ENCODE measurements at places on chromosomes 3 and 15.

DNA sequence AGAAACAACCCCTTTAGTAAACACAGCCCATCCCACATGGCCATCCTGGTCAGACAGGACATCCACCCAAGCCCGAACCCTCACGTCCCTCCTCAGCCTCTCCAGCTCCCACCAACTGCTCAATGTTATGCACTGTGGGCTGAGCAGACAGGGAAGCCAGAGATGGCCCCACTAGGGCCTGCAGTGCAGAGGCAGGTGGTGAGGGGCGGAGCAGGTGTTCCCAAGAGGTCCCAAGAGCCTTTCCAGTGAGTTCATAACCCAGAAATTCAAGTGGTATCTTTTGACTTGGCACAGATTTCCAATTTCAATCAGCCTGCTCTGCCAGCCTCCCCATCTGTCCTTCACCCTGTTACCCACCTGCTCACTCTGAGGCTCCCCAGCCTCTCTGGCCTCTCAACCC is 130.3 kb downstream of the LIPC start:
- no peak for DNase-seq

GRCh38 chr15:94008104-94009074 is 223.0 kb upstream of the MCTP2 start:
- no peak for DNase-seq

DNA sequence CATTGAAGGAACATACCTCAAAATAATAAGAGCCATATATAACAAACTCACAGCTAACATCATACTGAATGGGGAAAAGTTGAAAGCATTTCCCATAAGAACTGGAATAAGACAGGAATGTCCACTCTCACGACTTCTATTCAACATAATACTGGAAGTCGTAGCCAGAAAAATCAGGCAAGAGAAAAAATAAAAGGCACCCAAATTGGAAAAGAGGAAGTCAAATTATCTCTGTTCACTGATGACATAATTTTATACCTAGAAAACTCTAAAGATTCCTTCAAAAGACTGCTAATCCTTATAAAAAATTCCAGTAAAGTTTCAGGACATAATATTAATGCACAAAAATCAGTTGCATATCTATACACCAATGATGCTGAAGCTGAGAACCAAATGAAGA is 34.9 kb downstream of the SLC2A2 start:
- DNase-seq: no peak

DNA sequence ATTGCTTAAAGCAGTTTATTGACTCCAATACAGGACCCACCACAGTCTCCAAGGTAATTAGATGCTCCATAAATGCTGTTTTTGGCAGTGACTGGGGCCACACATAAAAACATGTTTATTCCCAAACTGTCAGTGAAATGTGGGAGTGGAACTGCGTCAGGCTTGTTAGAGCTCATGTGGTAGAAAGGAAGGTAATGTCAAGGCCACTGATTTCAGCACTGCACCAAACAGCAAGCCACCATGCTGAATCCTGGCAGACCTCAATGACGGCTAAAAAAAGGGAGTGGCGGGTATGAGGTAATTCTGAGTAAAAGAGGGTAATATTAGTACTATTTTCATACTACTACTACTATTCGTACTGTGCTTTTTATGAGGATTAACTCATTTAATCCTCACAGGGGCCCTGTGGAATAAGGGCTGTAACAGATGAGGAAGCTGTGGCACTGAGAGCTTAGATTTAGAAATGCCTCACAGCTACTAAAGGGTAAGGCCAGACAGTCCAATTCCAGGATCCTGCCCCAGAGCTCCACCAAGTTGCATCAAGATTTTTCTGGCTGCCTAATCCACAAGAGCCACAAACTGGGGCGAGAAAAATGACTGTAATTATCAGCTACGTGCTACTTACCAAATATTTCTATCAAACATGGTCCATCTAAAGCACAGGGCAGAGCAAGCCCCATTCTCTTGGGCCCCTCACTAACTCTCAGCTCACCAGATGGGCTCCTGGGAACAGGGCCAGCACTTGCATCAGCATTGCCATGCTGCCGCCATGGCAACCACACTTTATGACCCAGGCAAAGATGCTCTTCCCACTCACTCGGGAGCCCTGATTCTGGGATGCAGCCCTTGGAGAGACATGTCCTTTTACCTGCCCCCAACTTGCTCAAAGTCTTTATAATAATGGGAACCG is 83.6 kb upstream of the SPATA12 start:
- DNase-seq: no peak

GRCh38 chr3:15556512-15556911 is 35.0 kb upstream of the COLQ start:
- peak; percentile 23 for DNase-seq

- DNase-seq: no peak
Observed at GRCh38 chr15:25239471-25240345, 199.1 kb downstream of the UBE3A start.

DNA sequence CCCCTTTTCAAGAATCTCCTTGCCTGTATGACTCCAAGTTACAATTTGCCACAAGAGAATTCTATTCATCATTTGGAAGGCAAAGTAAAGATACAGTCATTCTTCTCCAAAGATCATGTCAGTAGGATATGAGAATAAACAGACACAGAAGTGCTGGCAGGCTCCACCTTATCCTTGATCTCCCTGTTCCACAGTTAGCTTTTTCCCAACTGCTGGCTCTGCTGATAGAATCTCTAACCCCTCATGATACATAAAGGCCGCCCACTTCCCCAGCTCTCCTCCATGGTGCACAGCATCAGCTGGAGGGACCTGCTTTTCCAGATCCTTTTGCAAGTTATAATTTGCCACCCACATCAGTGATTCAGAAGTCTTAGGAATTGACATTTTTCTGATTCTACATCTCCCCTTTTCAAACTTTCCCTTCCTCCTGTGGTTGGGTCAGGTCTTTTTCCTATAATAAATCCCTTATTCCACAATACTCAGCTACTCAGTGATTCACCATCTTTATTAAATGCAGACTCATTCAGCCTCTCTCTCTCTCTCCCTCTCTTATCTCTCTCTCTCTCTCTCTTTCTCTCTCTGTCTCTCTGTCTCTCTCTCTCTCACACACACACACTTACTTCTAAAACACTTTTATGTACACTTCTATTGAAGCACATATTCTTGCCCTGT is 465.4 kb downstream of the GBE1 start:
- no peak for DNase-seq

- DNase-seq: no peak
Observed at GRCh38 chr3:67489816-67490215, 164.6 kb downstream of the SUCLG2 start.

GRCh38 chr3:99562990-99563607 is 75.3 kb upstream of the COL8A1 start:
- no peak for DNase-seq

DNA sequence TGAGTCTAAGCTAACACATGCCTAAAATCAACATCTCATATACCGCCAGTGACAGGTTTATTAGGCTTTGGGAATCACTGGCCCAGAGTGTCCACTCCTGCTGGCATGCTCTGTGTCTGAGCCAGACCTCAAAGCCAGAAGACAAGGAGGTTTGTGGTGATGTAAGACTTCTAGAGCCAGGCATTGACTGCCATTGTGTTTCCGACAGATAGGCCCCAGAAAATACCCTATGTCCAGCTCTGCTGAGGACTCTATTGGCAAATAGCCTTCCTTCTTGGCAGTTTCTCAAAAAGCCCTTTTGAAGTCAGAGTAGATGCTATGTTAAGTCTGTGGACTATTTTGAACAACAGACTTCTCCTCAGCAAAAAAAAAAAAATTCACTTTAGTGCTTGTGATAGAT is 181.9 kb upstream of the UBE2E1 start:
- no peak for DNase-seq

DNA sequence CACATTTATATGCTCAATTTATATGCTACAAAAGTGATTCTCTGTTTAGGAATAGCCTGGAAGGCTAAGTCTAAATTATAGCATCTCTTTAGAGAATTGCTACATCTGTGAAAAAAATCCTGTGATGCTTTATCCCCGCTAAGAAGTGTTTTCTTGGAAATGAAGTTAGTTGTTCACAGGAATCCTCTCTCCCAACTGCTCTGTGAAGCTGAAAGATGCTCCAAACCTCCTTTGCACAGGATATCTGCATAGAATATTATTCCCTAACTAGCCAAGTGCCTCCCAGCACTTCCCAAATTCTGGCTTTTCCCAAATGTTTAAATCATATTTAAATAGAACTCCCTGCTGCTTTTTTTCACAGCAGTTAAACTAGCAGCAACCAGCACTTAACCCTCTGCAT is 132.2 kb downstream of the SRGAP3 start:
- DNase-seq: no peak

GRCh38 chr15:90665288-90666134 is 51.6 kb upstream of the BLM start:
- DNase-seq: peak; percentile 34

DNA sequence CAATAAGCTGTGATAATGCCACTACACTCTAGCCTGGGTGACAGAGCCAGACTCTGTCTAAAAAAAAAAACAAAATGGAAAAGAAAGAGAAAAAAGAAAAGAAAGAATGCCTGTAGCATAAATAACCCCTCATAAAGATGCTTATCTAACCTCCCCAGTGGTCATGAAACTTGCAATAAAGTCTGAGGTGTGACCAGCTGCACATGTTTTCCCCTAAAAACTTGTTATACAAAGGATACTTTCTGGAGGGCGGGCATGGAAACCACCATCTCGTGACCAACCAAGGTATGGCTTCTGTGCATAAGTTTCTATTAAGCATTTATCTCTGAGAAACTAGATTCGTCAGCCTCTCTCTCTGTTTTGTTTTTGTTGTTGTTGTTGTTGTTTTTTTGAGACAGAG is 21.8 kb downstream of the CCDC32 start:
- DNase-seq: no peak

- DNase-seq: no peak
Observed at GRCh38 chr3:39284457-39284881, 4.6 kb upstream of the CX3CR1 start.

DNA sequence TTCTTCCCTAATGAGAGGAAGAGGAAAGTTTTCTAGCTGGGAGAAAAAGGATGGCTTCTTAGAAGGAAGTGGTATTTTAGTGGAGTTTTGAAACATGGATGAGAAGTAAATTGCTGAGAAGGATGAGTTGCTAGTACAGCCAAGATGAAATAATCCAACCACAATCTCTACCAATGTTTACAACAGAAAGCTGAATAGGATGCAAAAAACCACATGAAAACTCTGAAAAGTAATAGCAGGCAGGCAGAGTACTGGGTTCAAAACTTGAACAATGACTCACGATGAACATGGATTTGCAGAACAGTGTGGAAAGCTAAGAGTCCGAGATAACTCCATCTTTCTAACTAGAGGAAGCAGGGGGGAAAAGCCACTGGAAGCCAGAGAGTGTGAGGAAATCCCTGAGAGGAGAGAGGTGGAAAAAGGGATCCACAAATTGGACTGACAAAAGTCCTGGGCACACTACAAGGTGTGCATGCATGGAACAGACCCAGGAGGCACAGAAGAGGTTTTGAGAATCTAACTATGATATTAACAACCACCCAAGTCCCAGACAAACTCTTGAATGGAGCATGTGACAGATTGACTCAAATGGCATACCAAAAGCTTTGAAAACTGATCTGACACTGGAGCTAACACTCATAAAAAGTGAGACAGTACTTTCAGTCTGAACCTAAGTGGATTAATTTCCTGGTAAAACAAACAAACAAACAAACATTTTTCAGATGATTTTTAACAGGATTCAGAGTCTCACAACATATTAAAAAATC is 76.7 kb downstream of the ST6GAL1 start:
- DNase-seq: no peak

DNA sequence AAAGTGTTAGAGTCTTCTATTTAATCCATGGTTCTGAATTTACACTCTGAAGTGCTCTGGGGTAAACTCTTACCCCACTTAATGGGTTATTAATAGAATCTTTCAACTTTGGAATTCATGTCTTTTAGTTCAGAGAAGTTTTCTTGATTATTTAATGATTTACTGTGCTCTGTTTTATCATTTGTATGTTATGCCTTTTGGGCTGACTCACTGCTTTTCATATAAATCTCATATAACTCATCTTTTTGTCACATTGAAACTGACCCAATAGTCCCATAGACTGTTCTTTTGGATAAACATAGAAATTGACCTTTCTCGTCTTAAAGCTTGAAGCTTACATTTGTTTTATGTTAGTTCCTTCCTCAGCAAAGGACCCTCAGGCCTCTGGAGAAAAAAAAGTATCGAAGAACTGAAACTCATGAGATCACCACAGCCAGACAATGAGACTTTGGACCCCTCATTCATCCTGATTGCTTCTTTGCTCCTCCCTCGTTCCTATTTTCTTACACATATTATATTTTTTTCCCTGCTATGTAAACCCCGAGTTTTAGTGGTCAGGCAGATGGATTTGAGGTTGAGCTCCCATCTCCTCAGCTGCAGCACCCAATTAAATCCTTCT is 229.1 kb upstream of the CBLB start:
- DNase-seq: no peak

DNA sequence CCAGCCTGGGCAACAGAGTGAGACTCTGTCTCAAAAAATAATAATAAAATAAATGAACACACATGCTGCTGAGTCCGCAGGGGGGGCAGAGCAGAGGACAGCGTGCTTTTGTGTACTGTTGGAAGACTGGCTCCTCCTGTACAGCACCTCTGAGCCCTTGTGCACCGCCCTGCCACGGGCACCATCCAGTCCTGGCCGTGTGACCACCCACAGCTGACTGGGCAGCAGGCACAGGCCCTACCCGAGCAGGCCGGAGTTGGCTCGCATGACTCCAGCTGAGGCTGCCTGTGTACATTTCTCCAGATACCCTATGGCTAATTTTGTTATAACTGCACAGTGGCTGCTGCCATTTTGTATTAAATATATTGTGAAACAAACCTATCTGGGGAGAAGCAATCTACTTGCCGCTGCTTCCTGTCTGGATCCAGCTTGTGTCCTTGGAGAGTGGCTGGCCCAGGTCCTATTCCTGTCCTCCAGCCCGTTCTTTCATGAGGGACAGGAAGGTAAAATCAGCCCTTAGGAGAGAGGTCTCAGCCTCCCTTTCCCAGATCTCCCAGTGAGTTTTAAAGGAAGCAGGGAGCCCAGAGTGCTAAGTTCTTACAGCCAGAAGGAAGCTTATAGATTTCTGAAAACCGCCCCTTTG is 14.6 kb downstream of the IVD start:
- no peak for DNase-seq

DNA sequence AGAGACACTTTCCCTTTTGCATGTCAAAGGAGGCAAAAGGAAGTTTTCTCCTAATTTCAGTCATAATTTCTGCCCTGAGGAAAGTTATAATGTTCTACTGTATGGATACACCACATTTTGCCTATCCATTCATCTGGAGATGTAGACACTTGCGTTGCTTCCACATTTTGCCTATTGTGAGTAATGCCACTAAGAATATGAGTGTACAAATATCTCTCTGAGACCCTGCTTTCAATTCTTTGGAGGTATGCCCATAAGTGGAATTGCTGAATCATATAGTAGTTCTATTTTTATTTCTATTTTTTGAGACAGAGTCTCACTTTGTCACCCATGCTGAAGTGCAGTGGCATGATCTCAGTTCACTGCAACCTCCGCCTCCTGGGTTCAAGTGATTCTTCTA is 3.6 kb upstream of the CD276 start:
- DNase-seq: no peak
